Right hindlimb (tissue), 1 donor: ENCODE measurements at places on chromosomes 6 and 20.

- no peak for DNase-seq
Observed at GRCh38 chr20:10662661-10663458, 10.9 kb downstream of the JAG1 start.

- no peak for DNase-seq
Observed at GRCh38 chr6:40722553-40723258, 135.5 kb upstream of the LRFN2 start.

GRCh38 chr6:113774127-113774825, 82.9 kb upstream of the MARCKS start:
- no peak for DNase-seq

DNA sequence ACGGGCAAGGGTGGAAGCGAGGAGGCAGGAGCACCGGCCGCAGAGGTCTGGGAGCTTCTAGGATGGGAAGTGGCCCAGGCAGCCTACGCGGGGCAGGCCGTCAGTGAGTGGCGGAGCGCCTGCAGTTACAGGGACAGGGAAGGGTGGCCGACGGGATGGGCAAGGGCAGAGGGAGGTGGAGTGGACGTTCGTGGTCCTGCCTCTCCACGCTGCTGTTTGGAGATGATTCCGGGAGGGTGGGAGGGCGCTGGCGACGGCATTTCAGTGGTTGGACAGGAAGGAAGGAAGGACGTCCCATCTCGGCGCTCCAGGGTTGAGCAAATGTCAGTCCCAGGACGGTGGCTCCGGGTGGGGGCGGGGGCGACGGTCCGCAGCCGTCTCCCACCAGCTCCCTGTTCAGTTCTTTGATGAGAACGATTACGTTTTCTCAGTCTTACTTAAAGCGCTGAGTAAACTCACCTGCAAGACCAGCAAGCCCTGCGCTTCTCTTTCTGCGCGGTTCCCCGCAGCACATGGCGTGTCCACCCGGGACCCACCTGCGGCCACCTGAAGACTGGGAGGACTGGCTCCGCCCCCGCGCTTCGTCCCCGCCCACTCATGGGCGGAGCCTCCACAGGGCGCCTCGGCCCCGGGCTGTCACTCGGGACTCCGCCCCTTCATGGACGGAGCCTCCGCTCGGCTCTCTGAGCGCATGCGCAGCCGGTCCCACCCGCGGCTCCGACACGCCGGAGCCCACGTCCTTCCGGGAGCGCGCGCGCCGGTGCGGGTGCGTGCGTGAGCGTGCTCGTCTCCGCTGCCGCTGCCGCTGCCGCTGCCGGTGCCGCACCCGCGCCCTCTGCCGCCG, at the start of gene DNAJC5:
Gene DNAJC5, plus strand, starts transcription at position 769 of the 844 bp plus-strand sequence. CDS start 33,220 bp downstream, outside the sequence.
- DNase-seq, result peak; percentile 95

GRCh38 chr6:135030532-135031178, 24.0 kb downstream of the HBS1L start:
- DNase-seq, result no peak

- DNase-seq, result no peak
Observed at GRCh38 chr20:21798384-21798783, 92.9 kb downstream of the PAX1 start.

DNA sequence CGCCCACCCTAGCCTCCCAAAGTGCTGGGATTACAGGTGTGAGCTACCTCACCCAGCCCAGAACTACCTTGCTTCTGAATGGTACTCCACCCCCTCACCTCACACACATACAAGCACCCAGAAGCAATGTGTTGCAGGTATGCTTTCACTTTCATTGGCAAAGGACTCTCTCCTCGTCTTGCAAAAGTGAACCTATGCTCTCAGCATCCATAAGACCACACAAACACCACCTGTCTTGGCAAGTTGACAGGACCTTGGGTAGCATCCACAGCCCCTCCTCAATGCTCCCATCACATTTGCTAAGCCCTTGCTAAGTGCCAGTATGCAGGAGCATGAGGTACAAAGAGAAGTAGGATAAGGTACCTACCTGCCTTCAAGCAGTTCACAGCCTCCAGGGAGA, 3.7 kb downstream of the KIF13A start:
- no peak for DNase-seq

GRCh38 chr6:141846639-141847038, 286.1 kb upstream of the GJE1 start:
- DNase-seq, result no peak

- no peak for DNase-seq
Observed at GRCh38 chr6:119119989-119120388, 41.5 kb upstream of the FAM184A start.

GRCh38 chr6:135842618-135843392, 8.7 kb upstream of the PDE7B start:
- DNase-seq, result no peak

DNA sequence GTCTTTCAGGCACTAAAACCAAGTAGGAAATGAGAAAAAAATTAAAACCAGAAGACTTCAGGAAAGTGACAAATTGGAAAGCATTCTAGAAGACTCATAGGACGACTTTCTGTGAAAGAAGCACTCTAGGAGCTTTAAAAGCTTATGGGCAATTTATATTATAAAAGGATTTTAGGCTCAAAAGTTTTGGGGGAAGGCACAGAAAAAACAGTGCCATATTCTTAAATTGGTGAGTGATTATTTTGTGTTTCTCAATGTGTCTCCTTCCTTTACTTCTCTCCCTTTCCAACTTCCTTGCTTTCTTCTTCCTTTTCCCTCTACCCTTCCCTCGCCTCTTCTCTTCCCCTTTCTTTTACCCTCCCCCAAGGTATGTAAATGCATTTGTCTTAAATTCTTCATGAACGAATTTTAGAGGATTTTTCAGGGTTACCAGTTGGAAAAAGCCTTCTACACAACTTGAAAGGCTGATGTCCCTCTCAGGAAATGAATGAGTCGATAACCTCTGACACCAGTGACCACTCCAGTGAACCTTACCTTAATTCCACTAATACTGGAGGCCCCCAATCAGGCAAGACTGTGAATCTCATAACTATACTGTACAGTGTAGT, 2.6 kb upstream of the LIN28B start:
- no peak for DNase-seq

DNA sequence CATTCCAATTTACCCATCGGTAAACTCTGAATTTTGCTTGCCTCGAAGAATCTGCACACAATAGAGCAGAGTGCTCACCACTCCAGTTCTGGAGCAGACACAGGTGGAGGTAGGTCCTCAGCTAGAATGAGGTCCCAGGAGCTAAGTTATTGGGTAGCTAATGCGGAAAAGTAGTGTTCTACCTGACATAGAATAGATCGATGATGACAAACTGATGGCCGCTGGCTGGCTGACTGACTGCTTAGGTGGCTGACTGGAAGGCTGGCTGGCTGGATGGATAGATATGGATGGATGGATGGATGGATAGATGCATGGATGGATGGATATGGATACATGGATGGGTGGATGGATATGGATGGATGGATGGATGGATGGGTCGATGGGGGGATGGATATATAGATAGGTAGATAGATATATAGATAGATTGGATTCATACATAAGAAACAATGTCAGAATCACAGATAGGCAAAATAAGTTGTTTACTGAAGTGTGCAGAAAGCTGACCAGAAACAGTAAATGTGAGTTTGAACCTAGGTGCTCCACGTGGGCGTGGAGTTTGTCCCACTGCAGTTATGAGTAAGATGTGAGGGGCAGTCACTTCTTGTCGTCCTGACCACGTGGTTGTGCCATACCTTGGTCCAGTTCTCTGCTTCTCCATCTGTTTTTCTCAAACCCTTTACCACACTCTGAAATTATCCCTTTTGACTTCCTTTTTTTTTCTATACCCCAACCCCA, 62.1 kb downstream of the TBXT start:
- DNase-seq, result no peak

GRCh38 chr6:167698540-167698939, 128.2 kb upstream of the AFDN start:
- DNase-seq, result no peak

GRCh38 chr20:50251992-50252511, 61.4 kb downstream of the CEBPB start:
- DNase-seq, result no peak

DNA sequence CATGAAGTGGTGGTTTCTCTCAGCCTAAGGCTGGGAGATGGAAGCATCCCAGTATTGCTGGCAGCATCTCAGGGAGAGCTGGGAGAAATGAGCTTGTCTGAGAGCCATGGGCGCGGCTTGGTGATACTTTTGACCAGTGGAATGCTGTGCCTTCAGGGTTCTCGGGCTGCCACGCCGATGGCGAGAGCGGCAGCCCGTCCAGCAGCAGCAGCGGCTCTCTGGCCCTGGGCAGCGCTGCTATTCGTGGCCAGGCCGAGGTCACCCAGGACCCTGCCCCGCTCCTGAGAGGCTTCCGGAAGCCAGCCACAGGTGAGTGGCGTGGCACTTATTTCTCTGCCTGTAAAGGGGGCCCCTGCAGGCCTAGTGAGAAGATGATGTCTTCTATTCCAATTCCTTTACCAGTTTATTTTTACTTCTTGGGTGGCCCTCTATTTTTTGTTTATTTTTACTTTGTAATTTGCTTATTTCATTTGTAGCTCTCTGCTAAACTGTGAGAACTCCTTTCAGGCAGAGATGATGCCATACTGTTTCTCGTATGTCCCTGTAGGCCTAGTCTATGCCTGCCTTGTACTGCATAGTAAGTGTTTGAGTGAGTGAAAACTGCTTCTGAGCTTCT, 71.7 kb downstream of the ASXL1 start:
- DNase-seq, result no peak

DNA sequence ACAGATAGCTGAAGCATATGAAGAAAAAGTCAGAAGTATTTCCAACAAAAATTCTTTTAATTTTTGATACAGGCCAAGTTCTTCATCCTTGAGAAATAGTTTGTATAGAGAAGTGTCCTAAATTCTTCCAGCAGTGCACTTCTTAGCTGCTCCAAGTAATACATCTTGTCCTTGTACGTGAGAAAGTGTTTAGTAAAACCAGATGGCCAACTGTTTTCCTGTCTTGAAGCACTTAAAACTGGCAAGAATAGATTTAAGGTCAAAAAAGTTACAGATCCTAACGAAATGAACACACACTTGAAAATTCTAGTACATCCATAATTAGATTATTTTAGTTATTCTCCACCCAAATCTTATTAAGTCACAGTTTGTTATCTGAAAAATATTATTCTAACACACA, 52.2 kb upstream of the HSF2 start:
- no peak for DNase-seq

GRCh38 chr20:50510706-50511542, 741 bp downstream of the PTPN1 start:
- no peak for DNase-seq

DNA sequence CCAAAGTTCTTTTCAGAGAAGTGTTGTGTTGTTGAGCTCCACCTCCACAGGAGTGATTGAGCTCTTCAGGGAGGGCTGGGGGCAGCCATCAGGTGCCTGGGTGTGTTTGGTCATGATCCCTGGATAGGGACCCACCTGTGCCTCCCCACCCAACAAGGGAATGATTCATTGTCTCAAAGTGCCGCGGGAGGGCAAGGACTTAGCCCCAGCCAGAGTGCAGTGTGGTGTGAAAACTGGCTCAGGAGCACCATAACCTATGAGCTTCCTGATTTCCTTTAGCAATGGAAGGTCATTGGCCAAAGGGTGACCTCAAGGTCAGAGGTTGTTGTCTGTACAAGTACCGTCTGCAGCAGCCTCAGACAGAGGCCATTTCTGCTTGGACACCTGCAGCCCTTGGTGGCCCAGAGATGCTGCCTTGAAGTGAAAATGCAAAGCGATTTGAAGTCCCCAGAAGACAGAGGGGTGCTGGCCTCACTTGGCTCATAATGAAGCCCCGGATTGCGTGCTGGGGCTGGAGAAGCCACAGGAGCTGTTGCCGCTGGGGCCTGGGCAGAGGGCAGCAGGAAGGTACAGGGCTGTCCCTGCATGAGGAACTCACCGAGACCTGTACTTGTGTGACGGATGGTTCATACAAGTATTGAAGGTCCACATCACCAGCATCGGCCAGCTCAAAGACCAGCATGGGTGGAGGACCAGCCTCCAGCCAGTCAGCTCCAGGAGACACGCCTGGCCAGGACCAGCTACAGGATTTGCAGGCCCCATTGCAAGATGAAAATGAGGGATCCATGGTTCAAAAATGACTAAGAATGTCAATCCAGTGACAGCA, 100.6 kb upstream of the DUSP22 start:
- no peak for DNase-seq

- DNase-seq, result no peak
Observed at GRCh38 chr20:18839507-18840247, 26.1 kb downstream of the SCP2D1 start.

GRCh38 chr6:56335726-56336125, 88.3 kb upstream of the COL21A1 start:
- DNase-seq, result no peak

- peak; percentile 88 for DNase-seq
Observed at GRCh38 chr20:645318-646106, 7.5 kb downstream of the SRXN1 start.

- DNase-seq, result peak; percentile 91
Observed at GRCh38 chr6:127459231-127459641, at the start of gene KIAA0408. Gene KIAA0408 (minus strand): TSS chr6:127459389. CDS start chr6:127453981, 5,408 bp downstream.
